ENCODE measurements at places on chromosomes 3 and 15.

GRCh38 chr3:33067484-33067883 is 29.5 kb downstream of the GLB1 start:
- peak; percentile 36 for DNase-seq

DNA sequence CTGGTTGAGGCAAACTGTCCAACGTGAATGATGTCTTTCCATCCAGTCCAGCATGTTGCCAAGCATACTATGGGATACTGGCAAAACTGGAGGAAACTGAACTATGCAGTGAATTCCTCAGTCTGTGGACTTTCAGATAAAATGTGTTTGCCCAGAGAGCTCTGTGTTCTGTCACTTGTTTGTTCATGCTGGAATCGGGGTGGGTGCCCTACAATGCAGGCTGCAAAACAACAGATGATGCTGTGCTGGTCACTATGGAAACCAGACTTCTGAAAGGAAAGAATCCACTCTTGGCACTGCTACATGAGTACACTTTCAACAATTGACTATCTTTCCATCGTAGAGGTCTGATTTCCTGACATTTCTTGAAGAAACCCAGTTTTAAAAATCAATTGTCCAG is 272.5 kb upstream of the ARHGEF26 start:
- DNase-seq, result no peak

GRCh38 chr3:152269056-152269830 is 514 bp downstream of the MBNL1 start:
- peak; percentile 94 for DNase-seq

DNA sequence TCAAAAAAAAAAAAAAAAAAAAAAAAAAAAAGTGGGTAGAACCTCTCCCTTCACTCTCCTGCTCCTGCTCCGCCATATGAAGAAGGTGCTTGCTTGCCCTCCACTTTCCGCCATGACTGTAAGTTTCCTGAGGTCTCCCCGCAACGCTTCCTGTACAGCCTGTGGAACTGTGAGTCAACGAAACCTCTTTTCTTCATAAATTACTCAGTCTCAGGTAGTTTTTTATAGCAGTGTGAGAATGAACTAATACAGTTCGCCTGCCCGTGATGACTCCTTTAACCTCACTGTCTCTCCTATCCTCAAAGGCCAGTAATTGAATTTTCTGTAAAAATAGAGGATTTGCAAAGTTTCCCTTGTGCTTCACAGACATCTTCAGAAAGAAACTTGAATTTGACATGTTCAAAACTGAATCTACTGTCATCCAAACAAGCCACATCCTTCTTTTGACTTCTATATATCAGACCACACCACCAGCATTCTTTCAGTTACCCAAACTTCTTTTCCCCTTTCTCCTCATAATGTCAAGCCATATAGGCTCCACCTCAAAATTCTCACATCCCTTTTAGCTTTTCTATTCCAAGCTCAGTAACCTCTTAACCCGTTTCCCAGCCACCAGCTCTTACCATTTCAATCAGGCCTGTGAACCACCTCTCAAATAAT is 44.3 kb downstream of the P2RY1 start:
- no peak for DNase-seq

- DNase-seq, result peak; percentile 4
Observed at GRCh38 chr3:1191026-1191425, 98.2 kb downstream of the CNTN6 start.

- no peak for DNase-seq
Observed at GRCh38 chr3:184237211-184237610, 7.8 kb downstream of the VWA5B2 start.

DNA sequence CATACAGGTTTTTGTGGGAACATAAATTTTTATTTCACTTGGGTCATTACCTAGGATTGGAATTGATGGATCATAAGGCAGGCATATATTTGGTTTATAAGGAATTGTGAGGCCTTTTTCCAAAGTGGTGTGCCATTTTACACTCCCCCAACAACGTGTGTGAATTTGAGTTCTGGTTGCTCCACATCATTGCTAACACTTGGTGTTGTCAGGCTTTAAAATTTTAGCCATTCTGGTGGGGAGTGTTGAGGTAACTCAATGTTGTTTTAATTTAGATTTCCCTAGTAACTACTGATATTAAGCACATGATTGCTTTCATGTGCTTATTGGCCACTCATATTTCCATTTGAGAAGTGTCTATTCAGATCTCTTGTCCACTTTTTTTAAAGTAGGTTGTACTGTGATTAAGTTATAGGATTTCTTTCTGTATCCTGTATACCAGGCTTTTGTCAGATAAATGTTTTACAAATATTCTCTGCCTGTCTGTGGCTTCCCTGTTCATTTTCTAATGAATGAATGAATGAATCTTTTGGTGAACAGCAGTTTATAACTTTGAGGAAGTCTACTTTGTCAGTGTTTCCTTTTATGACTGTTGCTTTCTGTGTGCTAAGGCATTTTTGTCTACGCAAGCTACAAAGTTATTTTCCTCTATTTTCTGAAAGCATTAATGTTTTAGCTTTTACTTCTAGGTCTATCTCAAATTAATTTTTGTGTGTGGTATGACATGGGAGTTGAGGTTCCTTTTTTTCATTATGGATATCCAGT is 17.9 kb upstream of the NR2C2 start:
- no peak for DNase-seq

DNA sequence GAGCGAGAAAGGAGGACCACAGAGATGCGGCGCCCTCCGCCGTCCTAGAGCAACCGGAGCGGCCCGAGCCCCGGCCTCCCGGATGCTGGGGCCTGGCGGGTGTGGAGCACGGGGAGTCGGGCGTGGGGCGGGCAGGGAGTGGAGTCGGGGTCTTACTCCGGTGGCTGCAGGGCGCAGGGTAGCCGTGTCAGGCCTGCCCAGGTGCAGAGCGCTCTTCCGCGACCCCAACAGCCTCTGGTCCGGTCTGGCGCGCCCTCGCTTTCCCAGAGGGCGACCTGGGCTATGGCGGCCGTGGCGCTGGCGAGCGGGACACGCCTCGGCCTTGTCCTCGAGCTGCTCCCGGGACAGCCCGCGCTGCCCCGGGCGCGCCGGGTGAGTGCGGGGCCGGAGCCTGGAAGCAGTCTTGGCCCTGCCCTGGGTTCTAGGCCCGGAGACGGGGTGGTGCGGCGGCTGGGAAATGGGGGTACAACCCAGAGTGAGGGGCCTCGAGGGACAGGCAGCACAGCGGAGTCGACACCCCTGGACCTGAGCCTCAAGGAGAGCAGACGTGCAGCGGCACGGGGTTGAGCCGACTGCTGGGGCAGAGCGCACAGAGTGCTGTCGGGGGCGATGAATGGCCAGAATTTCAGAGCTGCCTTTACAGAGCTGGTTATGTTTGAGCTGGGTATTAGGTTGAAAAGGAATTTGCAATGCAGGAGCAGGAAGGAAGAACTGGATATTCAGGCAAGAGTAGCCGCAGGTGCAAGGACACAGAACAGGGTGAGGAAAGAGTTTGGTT is at the start of gene ZNF662:
ZNF662 (plus strand) TSS at position 73 of the 778 bp plus-strand sequence. CDS start 1,973 bp downstream, outside the sequence.
- peak; percentile 70 for DNase-seq

GRCh38 chr15:99916668-99917223 is 183.5 kb upstream of the LYSMD4 start:
- no peak for DNase-seq
